ENCODE measurements at places on chromosomes 1 and 21.
A peak's percentile ranks its signal among the peaks of the same experiment; 100 is the strongest.

- DNase-seq = no peak
These were observed 8.0 kb upstream of the TMPRSS15 start for GRCh38 chr21:18411565-18411964.

- no peak for DNase-seq
These were observed 347.5 kb downstream of the SMYD3 start for GRCh38 chr1:246159279-246160227.

GRCh38 chr1:2179283-2180013 is 15.1 kb downstream of the FAAP20 start:
- DNase-seq = peak; percentile 73

DNA sequence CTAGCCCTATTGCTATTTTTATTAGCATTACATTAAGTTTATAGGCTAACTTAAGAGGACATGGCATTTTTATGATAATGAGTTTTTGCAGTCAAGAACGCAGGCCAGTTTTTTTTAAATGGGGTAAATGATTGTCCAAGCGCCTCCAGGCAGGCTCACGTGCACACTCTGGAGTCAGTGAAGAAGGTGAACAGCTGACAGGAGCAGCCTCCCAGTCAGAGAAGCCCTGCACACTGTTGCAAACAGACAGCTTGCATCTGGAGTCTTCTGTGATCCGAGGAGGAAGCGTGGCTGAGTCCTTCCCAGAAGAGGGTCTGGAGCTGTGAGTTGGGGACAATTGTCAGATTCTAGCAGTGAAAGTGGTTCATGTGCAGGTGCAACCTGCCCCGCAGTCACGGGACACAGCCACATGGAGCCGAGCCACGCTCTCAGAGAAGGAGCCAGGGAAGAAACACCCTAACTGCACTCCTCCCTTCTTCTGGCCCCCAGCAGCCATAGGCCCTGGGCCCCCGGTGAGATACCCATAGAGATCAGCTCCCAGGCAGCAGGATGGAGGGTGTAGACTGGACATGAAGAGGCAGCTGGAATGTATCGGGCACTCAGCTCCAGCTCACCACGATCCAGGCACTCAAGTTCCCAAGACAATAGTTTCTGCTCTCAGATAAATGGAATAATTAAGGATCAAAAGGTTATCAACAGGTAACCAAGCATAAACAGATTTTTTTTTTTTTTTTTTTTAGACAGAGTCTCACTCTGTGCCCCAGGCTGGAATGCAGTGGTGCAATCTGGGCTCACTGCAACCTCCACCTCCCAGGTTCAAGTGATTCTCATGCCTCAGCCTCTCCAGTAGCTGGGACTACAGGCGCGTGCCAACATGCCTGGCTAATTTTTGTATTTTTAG is 26.4 kb downstream of the CAPN2 start:
- DNase-seq = peak; percentile 80

DNA sequence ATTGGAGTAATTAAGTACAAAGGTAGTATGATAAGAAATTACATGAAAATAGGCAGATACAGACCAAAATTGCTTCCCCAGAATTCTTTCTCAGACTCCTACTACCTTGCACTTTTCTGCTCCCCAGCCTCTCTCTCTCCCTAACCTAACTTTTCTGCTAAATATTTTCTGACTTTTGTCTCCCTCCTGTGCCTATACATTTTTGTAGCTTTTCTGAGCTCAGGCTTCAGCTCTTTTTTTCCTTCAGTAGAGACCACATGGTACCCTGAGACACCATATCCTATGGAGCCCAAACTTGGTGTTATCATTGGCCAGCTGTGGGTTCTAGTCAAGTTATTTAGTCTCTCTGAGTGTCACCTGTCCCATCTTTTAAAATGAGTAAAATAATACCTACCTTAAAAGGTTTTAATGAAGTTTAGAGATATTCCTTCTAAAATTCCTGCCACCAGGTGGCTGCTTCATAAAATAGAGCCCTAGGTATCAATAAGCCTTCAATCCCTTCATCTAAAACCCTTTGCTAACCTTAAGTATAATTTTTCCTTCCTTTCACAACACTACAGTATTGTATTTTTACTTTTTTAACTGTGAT is 237.6 kb upstream of the DUSP10 start:
- DNase-seq = no peak

DNA sequence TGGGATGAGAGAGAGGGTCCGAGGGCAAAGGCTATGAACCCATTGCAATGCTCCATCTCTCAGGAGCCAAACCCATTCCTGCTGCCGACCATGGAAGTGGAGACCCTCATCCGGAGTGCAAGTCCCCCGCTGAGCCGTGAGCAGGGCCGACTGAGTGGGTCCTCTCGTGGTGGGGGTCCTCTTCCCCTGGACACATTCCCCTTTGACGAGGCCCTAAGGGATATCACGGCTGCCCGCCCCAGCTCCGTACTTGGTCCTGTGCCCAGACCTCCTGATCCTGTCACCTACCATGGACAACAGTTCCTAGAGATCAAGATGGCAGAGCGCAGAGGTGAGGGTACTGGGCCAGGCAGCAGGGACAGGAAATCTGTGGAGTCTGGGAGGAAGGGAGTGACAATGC is 11.0 kb downstream of the HYI start:
- DNase-seq = no peak

GRCh38 chr1:3140437-3140836 is 71.4 kb downstream of the PRDM16 start:
- DNase-seq = no peak

DNA sequence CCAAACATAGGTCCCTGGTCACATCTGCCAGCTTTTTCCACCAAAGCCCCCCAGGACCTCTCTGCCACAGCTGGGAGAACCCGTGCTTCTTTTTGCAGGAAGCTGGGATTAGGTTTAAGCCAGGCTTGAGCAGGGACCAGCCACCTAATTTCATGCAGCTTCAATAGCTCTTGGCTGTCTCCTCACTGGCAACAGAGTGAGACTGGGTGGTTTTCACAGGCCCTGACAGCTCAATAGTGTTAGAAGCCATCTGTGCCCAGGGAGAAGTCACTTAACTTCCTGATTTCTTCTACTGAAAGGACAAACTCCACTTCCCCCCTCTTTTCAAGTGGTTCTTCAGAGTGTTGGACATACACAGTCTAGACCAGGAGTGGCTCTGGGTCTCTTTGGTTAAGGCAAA is 20.4 kb upstream of the SRSF4 start:
- DNase-seq = peak; percentile 87

- peak; percentile 78 for DNase-seq
These were observed 12.6 kb downstream of the PYCR2 start for GRCh38 chr1:225911191-225912130.

- DNase-seq = no peak
These were observed 2.0 kb downstream of the C1orf116 start for GRCh38 chr1:207030522-207031009.

- DNase-seq = no peak
These were observed 72.3 kb upstream of the ARTN start for GRCh38 chr1:43861337-43861736.

GRCh38 chr1:153566414-153567371 is 1.0 kb upstream of the S100A2 start:
- DNase-seq = peak; percentile 97

Data from tongue (tissue), 3 donors.